Right renal pelvis (tissue), 4 donors: ENCODE measurements at places on chromosomes 16 and 17. TPM values are rescaled to one million over a fixed set of nuclear protein-coding genes. Genes with fewer than 3 reads are reported as not detected.

DNA sequence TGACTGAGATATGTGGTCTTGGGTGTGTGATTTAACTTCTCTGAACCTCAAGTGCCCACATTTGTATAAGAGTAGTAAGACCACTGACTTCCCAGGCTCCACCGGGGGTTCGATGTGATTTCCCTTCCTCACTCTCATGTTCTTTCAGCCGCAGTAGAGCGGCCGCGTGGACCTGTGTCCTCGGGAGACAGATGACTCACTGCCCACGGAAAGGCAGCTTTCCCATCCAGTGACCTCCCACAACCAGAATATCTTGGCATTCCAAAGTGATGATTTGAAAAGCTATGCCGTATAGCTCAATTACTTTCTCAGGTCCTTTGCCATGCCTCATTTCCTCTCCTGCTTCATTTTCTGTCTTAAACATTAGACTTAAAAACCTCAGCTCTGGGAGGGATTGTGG, 73.6 kb downstream of the IL21R start:
- DNase-seq: no peak

- no peak for DNase-seq
These were observed 119.1 kb upstream of the IRX6 start for GRCh38 chr16:55204923-55205322.

DNA sequence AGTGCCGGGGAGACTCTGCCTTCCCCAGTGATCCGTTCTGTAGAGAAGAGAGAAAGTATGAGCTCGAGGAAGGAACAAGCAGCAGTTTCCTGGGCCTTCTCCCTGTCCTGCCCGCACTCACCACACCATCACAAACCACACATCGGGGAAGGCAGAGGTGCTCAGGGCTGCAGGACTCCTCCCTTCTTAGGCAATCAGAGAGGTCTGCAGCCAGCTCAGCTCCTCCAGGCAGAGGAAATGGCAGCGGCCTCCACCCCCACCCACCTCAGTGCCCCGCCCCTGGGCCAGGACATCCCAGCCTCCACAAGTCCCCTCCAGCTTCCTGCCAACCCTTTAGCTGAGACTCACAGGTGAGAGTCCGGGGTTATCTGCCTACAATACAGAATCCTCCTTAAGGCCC, 2.0 kb downstream of the ZNF319 start:
- DNase-seq: no peak

DNA sequence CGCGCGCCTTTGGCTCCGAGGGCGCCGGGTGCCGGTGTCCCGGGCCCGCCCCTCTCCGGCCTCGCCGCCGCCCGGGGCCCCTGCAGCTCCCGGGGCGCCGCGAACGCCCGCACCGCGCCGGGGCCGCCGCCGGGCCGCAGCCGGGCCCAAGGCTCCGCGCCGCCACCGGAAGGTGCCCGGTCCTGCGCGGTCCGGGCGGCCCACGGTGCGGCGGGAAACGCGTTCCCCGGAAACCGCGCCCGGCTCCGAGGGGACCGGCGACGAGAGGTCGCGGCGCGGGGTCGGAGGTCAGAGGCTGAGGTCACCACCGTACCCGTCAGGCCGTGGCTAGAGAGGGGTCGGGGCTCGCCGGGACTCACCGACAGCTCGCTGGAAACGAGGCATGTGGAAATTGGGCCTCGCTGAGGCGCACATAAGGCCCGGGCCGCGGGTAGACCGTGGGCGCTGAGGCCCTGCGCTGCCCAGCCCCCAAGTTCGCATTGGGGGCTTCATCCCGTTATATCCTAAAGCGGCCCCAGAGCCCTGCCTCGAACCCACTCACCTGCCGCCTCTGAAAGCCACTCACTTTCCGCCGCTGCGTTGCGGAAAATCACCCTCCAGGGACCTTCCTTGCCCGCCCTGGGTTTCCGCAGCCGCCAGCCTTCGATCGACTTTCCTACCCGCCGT, at the start of gene DUS1L:
Gene DUS1L (minus strand): TSS at position 167 of the 666 bp plus-strand sequence. CDS start 745 bp downstream, outside the sequence.
- DNase-seq: peak; percentile 14

DNA sequence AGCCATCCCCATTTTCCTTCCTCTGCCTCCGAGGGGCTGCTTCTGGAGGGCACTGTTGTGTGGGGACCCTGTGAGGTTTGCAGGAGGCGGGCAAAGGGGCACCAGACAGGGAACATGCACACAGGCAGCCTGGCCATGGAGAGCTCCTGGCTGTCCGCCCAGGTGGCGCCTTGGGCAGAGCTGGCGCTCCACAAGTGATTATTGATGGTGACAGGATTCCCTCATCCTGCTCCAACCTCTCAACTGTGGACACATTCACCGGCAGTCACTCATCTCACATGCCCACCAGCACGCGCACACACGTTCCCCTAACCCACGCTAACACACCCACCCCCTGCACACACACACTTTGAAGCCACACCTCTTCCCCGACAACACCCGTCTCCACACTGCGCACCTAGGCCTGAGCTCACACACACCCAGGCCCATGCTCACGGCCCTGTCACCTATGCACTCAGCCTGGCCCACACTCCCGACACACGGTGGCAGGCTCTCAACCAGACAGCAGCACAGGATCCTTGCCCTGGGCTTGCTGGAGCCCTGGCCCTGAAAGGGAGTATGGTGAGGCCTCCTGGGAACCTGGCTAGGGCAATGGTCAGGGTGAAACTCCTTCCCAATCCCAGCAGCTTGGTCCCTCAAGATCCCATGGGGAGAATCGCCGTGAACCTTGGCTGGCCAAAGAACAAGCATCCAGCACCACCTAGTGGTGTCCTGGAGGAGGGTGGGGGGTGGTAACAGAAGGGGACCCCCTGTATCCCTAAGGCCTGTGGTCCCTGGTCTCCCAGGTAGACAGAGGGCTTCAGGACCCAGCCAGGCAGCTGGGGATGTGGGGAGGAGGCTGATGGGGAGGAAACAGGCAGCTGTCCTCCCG, 3.6 kb downstream of the PNMT start:
- no peak for DNase-seq

DNA sequence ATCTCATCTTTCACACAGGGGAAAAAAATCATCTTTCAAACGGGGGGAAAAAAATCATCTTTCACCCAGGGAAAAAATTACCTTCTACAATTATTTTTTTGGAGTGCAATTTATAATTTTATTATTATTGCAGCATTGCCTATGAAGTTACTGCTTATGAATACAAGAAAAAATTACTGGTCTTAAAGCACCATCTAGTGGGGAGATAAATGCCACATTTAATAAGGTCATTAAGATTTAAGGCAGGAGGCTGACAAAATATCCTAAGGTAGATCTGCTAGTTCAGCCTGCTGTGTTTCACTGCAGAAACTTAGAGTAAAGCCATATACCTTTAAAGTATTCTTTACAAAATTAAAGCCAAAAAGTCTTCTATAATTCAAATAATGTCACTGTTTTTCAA, 13.7 kb downstream of the SHCBP1 start:
- DNase-seq: no peak

DNA sequence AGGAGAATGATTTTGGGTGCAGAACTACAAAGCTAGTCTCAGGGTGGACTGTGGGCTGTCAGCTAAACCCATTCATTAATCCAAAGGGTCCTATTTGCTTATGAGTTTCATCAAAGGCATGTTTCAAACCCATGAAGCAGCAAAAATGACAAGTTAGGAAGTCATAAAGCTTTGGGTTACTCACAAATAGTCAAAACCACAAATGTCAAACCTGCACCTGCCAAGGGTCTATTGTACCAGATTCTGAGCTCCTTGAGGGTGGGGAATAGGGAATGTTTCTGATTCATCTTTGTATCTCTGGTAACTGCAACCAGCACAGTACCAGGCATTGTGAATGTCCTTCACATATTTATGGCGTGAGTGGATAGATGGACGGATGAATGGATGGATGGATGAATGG, 317.7 kb downstream of the MAF start:
- no peak for DNase-seq

- DNase-seq: no peak
These were observed 24.4 kb downstream of the MIS12 start for GRCh38 chr17:5510771-5511170.

- DNase-seq: no peak
These were observed 16.5 kb upstream of the EEF2K start for GRCh38 chr16:22189473-22190080.

GRCh38 chr17:1573932-1574696, 11.5 kb upstream of the PITPNA start:
- DNase-seq: peak; percentile 73

DNA sequence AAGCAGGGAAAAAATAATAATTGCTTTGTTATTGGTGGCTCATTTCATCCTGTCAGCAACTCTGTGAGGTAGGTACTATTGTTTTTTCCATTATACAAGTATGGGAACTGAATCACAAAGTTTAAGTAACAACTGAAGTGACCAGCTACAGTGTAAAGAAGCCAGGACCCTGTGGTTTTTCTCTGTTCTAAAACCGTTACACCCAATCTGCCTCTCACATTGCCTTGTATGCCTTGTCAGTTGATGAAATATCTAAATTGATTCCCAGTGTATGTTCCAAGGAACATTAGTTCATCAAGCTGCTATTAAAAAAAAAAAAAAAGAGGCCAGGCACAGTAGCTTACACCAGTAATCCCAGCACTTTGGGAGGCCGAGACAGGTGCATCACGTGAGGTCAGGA, 5.4 kb downstream of the PIGL start:
- no peak for DNase-seq

DNA sequence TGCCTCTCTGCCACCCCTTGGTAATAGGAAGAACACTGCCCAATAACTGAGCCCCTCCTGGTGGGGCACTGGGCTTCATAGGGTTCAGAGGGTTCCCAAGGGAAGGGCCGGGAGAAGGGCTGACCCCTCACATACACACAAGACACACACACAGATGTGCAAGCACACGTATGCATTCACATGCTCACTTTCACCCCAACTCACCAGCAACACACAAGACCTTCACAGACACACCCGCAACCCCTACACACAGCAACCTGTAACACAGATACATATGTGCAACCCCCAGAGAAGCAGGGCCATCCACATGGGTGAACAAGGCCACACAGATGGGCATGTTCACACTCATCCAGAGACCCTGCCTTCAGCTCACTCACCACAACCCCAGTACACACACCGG, 225.1 kb downstream of the ZNF423 start:
- DNase-seq: no peak

GNGT2 gene
- 2.8 TPM for polyA plus RNA-seq

ALDH3A1 gene
- 1.4 TPM for polyA plus RNA-seq

PGS1 gene
- polyA plus RNA-seq: 46.0 TPM

DNAAF1 gene
- 4.4 TPM for polyA plus RNA-seq

ZNF785 gene
- polyA plus RNA-seq: 21.7 TPM

RHBDF1 gene
- polyA plus RNA-seq: 28.8 TPM

CCDC200 gene
- 9.3 TPM for polyA plus RNA-seq

OMG gene
- polyA plus RNA-seq: 0.09 TPM
